ENCODE measurements at places on chromosomes 2 and 18. TPM values are rescaled to one million over a fixed set of nuclear protein-coding genes. Genes with fewer than 3 reads are reported as not detected.

Gene CHRNG
- total RNA-seq, result not detected

Gene SATB2
- total RNA-seq, result 0.22 TPM

Gene PPP1R1C
- total RNA-seq, result 5.5 TPM

Gene ACYP2
- 10.8 TPM for total RNA-seq

Gene LRP2
- not detected for total RNA-seq

Gene ING5
- 41.2 TPM for total RNA-seq

Gene KCNJ13
- 7.5 TPM for total RNA-seq

Gene CD226
- total RNA-seq, result under 0.01 TPM

Gene CGREF1
- total RNA-seq, result 0.33 TPM

Measured in placental epithelial cell (primary cell).